ENCODE measurements at places on chromosomes 5 and 9.

DNA sequence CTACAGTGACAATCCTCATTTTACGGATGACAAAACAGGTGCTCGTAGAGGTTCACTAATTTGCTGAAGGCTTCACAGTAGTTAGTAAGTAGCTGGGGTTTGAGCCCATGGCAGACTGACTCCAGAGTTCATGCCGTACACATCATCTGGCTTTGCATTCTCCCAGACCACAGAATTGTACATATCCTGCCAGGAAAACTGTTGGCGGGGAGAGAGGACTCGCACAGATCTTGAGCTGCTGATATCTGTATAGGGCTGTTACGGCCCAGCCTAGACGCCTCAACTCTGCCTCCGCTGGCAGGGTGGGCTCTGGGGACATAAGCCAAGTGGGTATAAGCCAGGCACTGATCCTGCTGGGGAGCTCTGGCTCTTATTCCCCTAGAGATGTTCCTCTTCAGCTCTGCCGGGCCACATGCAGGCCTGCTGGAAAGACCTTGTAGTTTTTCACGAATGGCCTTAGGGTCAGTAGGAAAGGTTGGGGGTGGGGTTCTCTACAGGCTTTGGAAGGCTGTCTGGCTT, 16.3 kb downstream of the LARP1 start:
- DNase-seq: no peak

DNA sequence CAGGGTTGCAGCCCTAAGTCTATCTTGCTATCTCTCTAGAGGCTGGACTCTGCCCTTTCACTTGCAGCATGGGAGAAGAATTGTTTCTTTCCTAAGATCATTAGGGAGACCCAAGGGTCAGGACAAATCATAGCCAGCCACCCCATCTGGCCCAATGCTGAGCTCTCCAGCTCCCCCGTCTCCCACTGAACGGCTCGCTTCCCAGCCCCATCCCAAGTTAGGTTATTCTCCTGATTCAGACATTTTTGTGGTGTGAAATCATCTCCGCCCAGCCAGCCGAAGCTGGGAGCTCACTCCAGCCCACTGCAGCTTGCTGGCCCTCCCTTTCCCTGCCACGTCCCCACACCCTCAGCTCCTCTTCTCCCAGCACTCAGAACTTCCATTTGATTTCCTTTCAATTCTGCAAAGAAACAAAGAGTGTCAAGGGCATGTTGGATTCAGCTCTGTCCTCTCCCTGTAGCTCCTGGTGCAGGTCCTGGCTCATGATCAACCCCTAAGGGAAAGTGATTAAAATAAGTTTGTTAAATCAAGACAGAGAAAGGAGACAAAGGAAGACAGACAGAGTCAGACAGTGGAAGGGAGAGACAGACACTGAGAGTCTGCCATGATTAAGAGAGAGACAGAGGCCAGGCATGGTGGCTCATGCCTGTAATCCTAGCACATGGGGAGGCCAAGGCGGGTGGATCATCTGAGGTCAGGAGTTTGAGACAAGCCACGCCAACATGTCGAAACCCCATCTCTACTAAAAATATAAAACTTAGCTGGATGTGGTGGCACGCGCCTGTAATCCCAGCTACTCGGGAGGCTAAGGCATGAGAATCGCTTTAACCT, 12.6 kb upstream of the SPARC start:
- DNase-seq: no peak

GRCh38 chr5:177540438-177540837, 13.9 kb downstream of the FAM193B start:
- DNase-seq: no peak

DNA sequence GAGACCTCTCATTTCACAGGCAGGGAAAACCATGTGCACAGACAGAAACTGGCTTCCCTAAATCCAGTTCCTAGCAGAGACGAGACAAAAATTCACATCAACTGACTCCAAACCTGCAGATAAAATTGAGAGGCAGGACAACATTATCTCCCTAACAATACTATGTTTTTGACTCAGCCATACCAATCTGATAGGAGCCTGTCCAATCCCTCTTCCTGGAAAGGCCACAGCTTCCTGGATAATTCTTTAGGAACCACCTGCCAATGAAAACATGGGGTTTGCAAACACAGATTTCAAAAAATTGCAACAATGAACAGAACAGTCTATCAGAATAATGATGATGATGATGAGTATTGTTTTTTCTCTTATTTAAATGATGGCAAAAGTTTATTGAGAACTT, 22.4 kb downstream of the SH3TC2 start:
- DNase-seq: no peak

- no peak for DNase-seq
Observed at GRCh38 chr5:85741972-85742371, 875.8 kb upstream of the COX7C start.

DNA sequence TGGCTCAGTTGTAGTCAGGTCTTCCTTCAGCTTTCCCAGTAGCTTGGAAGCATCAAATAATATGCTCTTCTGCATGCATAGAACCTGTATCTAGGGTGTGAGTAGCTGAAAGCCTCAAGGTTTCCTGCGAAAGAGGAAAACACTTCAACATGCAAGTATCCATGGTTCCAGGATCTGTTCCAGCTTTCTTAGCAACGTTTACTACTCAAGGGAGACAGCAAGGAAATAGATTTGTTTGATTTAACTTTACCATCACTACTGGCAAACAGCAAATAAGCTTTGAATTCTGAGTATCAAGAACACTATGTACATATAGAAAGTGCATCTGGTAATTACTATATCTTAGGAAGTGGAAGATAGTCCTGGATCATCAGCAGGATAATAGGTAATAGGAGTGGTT, 341.0 kb downstream of the PRR16 start:
- DNase-seq: no peak

- peak; percentile 27 for DNase-seq
Observed at GRCh38 chr5:172450861-172451695, 3.2 kb downstream of the SH3PXD2B start.

DNA sequence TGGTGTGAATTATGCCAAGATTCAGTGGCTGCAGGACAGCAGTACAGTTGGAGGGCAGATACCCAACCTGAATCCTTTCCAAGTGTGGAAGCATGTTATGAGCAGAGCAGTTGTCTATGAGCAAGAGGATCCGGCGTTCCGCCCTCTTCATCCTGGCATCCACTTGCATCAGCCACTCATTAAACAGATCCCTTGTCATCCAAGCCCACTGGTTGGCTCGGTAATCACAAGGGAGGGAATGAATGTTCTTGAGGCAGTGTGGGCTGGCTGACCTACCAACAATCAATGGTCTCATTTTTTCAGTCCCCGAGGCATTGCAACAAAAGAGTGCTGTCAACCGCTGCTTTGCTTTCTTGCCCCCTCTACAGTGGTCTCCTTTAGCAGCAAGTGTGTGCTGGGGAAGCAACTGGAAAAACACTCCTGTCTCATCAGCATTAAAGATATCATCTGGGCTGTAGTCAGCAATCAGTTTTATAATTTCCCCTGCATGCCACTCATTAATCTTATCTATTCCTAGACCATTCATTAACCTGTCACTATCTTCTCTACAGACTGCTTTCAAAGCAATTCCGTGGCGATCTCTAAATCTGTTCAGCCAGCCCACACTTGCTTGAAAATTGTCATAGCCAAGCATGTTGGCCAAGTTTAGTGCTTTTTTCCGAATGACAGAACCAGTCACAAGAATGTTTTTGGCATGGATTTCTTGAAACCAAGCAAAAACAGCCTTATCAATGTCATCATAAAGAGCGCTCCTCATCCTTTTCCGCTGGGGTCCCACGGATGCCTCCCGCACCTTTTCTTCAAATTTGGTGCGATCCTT, 4.9 kb downstream of the TIGD6 start:
- no peak for DNase-seq

DNA sequence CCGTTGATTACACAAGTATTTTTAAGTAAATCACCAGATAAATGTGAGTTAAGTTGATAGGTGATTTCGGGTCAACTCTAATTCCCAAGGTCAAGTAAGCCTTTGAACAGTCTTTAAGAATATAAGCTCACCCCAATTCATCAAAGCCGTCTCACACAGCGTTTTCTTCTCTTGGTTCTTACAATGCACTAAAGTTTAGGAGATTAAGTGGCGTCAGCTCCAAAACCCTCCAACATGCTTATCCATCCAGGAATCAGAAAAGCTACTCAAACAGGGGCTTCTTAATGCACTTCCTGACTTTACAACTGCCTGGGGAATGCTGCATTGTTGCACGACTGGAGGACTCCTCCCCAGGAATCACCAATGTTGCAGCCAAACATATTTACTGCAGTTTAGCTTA, 206.2 kb upstream of the EFNA5 start:
- DNase-seq: no peak

DNA sequence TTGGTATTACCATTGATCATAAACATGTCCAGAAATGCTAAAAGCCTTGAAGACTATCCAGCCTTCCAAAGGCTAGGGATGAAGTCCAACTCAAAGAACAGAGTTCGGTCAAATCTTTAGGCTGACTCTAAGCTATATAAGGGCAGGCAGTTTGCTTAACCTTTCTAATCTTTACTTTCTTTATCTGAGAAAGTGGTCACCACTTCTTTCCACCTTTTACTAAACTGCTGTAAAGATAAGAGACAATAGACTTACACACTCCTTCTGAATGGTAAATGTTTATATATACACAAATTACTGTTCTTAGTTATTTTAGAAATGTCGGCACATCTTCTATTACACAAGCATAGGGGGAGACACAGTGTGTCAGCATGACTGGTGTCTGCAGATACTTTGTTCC, 100.4 kb downstream of the NREP start:
- DNase-seq: no peak

- no peak for DNase-seq
Observed at GRCh38 chr5:123294544-123294943, 128.7 kb downstream of the CEP120 start.

GRCh38 chr5:160750938-160751657, 100.9 kb downstream of the ATP10B start:
- no peak for DNase-seq

GRCh38 chr5:167582283-167582682, 709.2 kb upstream of the WWC1 start:
- DNase-seq: no peak

GRCh38 chr5:38723426-38723825, 122.4 kb upstream of the OSMR start:
- no peak for DNase-seq

GRCh38 chr5:53425687-53426511, 54.5 kb upstream of the FST start:
- no peak for DNase-seq

- no peak for DNase-seq
Observed at GRCh38 chr5:168916266-168916665, 337.1 kb upstream of the PANK3 start.

DNA sequence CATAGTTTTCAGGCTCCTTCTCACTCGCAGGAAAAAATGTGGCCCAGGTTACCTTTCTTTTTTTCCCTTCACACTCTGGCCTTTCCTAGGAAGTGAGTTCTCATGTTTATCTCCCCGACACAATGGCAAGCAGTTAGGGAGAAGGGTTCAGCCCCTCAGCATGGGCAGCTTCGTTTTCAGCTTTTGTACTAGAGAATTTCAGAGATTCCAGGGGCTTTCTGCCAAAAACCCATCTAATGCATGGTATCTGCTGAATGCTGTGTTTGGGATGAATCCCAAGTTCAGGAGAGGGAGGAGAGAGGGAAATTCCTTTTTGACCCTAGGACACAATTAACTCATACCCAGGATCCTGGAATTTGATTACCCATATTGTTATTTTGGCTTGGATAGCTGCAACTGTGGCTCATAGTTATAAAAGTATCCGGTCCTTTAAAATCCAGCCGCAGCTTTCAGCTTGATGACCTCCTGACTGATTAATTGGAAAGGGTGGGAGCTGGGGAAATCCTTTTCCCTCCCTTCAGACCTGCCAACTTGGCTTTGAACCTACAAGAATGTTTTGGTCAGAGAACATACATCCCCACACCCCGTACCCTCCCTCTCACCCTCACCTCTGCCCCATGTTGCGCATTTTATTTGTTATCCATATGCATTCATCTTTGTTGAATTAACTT, 78.4 kb downstream of the TMEM252 start:
- no peak for DNase-seq

GRCh38 chr5:117191251-117191650, 616.6 kb upstream of the SEMA6A start:
- DNase-seq: no peak

DNA sequence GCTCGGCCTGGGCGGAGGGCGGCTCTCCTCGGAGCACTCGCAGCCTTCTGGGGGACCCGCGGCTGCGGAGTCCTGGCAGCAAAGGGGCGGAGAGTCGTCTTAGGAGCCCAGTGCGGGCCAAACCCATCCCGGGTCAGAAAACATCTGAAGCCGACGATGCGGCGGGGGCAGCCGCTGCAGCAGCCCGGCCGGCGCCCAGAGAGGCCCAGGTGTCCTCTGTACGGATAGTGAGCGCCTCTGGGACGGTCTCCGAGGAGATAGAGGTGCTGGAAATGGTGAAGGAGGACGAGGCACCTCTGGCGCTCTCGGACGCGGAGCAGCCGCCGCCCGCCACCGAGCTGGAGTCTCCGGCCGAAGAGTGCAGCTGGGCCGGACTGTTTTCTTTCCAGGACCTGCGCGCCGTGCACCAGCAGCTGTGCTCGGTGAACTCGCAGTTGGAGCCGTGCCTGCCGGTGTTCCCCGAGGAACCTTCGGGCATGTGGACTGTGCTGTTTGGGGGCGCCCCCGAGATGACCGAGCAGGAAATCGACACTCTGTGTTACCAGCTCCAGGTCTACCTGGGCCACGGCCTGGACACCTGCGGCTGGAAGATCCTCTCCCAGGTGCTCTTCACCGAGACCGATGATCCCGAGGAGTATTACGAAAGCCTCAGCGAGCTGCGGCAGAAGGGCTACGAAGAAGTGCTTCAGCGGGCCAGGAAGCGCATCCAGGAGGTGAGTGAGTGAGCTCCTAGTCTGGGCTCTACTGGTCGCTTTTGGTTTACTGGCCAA, 1.2 kb downstream of the JMY start:
- peak; percentile 3 for DNase-seq

DNA sequence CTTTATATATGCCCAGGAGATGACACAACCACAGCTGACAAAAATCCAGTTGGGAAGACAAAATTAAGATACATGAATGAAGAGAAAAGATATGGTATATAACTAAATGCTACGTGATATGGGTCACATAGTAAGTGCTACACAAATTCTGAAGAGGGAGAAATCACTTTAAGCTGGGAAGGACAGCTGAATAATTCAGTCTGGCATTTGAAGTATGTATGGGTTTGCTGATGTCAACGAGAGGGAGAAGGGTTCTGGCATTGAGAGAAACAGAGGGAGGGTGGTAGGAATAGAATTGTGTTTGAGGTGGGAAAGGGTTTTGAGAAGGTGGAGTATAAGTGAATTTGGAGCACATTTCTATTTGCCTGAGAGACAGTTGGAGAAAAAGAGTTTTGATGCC, 6.7 kb upstream of the SLIT3 start:
- no peak for DNase-seq

GRCh38 chr5:167945542-167946384, 345.7 kb upstream of the WWC1 start:
- no peak for DNase-seq

- peak; percentile 7 for DNase-seq
Observed at GRCh38 chr5:14108170-14108996, 34.8 kb upstream of the TRIO start.

GRCh38 chr5:1040571-1040970, 32.0 kb downstream of the NKD2 start:
- DNase-seq: no peak

- no peak for DNase-seq
Observed at GRCh38 chr5:148972396-148972795, 90.5 kb downstream of the SH3TC2 start.

GRCh38 chr9:121107029-121107428, 32.3 kb downstream of the CNTRL start:
- no peak for DNase-seq

Measured in activated T-cell treated with anti-CD3 and anti-CD28 coated beads for 4 hours (primary cell).